Fibroblast of lung (primary cell): ENCODE measurements at places on chromosomes 13 and 19.

DNA sequence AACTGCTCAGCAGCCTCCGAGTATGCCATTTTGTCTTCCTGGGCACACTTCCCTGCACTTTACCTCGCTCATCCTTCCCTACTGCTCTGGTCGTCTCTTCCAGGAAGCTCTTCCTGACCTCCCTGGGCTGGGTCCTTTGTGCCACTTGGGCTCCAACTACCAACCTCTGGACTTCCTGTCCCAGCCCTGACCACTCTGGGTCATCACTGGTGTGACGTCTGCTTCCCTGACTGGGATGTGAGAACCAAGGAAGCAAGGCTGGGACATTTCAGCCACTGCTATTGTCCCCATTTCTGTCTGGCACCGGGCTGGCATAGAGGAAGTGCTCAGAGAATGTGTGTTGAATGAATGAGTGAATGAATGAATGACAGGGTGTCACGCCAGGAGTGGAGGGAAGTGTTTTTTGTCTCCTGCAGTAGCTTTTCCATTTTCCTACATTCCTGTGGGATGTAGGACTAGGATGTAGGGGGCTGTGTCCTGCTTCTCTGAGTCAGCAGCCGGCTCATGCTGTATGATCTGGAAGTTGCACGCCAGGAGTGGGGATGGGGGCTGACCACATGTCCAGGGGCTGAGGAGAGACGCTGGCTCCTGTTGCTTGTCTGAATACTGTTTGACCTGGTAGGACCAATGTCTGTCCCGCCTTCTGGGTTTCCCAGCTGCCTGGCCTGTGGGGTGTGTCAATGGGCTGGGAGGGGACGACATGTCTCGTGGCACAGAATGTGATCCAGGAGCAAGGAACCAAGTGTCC is 14.7 kb downstream of the NOVA2 start:
- DNase-seq, result no peak

GRCh38 chr19:46213156-46213555 is 16.4 kb upstream of the IGFL1 start:
- DNase-seq, result no peak

- no peak for DNase-seq
Observed at GRCh38 chr19:46298479-46299003, 1.7 kb downstream of the HIF3A start.

- no peak for DNase-seq
Observed at GRCh38 chr19:48413879-48414587, 20.6 kb downstream of the GRIN2D start.

GRCh38 chr13:36919833-36920615 is at the start of gene SMAD9:
TSS of gene SMAD9 (minus strand) at chr13:36920238. CDS start at chr13:36879689, 40,549 bp downstream.
- DNase-seq, result peak; percentile 69
